ENCODE measurements at places on chromosomes 2 and 18.
A peak's percentile ranks its signal among the peaks of the same experiment; 100 is the strongest.

GRCh38 chr2:172361360-172361759 lies 66.0 kb upstream of the ITGA6 start:
- no peak for DNase-seq

GRCh38 chr2:28055325-28055970 lies 164.9 kb downstream of the BABAM2 start:
- no peak for DNase-seq

- DNase-seq, result no peak
Observed at GRCh38 chr2:240595381-240596079, 9.0 kb downstream of the CAPN10 start.

GRCh38 chr2:39350658-39351057 lies 86.4 kb downstream of the MAP4K3 start:
- DNase-seq, result no peak

- DNase-seq, result no peak
Observed at GRCh38 chr2:179646862-179647587, 214.4 kb downstream of the ZNF385B start.

- DNase-seq, result no peak
Observed at GRCh38 chr2:68857202-68857845, 13.9 kb downstream of the BMP10 start.

DNA sequence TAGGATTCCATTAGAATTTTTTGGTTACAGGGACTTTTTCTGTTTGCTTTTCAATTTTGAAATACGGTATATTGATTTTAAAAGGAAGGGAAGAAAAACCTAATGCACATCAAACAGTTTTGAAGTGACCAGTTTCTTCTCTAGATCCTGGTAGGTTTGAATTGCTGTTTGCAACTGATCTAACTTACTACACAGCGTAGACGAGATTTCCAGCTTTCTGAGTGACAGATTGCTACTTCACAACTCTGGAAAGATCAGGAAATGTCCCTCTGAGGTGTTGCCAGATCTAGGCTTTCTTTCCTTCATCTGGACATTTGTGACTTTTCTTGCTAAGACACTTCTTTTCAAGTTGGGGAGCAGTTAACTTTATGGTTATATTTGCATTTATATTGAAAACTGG lies 112.2 kb downstream of the DIS3L2 start:
- no peak for DNase-seq

- no peak for DNase-seq
Observed at GRCh38 chr2:231336236-231336635, 59.3 kb upstream of the B3GNT7 start.

DNA sequence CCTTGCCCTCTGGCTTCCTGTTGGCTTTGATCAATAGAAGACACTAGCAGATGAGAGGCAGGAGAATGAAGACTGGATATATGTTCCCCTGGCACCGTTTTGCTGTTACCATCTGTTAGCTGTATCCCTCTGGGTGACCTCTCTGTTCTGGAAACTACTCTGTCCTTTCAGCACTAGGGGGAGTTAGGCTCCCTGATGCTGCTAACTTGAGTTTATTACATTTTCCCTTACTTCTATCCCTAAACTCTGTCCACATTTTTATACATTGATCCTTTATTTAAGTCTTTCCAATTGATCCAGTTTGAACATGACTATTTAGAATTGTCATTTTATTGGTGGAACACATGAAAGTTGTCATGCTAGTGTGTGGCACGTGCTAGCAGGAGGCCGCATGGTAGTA lies 1014.3 kb upstream of the CDH2 start:
- DNase-seq, result no peak

GRCh38 chr2:86788881-86789686 lies 1.6 kb downstream of the CD8A start:
- DNase-seq, result peak; percentile 27

- DNase-seq, result no peak
Observed at GRCh38 chr2:188333751-188334524, 42.3 kb downstream of the GULP1 start.

DNA sequence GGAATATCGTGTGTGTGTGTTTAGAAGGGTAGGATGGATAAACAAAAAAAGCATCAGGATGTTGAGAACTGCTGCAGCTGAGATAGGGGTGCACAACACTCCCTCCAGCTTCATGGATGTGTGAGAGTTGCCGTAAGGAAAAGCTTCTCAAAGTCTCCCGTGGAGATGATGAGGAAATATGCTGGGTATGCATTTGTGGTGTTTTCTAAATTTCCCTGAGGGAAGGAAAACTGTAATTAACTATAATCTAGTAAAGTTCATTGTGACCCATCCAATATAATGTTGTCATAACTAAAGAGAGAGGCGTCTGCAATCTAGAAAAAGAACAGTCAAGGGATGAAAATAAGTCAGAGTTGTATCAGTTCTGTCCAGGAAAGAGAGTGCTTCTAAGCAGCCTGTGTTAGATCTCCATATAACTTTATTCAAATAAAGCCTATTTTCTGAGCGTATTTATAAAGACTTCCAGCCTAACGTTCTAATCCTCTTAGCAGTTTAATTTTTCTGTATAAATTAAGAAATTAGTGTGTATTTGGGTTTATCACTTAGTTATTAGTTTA lies 7.3 kb upstream of the LMAN2L start:
- no peak for DNase-seq

GRCh38 chr2:126792993-126793392 lies 105.7 kb upstream of the TEX51 start:
- no peak for DNase-seq

DNA sequence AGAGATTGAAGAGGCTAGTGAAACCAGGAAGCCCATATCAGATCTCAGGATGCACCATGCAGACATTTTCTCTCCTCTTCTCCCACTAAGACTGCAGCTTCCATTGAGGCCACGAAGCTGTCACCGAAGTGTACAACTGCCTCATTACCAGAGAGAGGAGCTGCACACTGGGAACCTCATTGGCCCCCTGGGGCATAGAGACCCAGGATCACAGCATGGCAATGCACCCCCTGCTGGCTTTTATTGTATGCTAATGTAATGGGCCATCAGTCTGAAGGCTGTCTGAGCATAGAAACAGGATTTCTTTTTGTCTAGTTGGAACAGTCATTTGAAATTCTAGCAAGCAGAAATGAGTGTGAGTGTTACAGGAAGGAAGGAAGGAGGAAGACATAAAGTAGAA lies 861.6 kb upstream of the CELF4 start:
- no peak for DNase-seq

GRCh38 chr2:128622371-128622770 lies 303.7 kb upstream of the HS6ST1 start:
- no peak for DNase-seq

GRCh38 chr2:198913394-198914152 lies 544.2 kb downstream of the SATB2 start:
- DNase-seq, result peak; percentile 8

DNA sequence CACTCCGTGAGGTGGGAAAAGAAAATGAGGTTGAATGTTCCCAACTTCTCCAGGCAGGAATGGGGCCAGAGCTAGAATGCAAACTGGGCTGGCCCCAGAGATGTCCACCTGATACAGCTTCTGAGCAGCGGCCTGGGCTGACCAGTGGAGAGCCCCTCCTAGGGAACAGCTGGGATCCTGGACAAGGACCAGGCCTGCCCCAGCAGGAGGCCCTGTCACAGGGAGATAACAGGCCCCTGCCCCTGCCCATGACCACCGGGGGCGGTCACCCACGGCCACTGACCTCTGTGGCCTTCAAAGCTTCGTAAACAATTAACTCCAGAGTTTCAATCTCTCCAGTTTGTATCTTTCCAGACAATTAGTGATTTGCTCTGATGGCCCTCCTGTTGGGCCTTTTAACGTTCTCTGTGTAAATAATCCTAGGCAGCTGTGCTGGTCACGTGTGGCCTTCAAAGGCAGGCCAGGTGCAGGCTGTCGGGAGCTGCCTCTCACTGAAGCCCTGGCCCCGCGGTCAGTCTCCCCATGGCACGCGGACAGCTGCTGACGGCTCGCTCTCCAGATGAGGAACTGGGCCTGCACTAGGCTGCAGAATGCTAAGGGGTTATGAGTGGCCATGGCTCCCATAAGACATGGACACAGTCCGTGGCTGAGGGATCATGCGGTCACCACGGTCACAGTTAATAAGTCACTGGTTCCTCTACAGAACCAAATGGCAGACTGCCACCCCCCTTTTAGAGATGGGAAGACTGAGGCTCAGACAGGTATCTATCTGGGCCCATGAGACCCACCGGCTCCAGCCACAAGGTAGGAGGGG lies 9.2 kb downstream of the HS6ST1 start:
- DNase-seq, result no peak

DNA sequence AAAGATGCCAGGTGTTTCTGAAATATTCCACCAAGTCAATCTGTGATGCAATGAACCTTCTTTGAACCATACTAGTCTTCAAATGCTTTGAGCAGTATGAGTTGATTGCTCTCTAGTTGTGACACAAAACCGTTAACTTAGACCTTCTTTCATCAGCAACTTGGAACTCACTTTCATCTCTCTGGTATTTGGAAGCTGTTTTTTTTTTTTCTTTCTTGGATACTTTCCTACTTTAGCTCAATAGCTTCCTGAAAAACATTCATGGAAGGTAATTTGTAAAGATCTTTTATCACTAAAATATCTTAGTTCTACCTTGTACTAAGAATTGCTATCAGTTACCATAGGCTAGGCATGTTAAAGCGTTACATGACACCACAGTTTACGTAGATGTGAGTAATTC lies 1071.9 kb upstream of the CHAC2 start:
- DNase-seq, result no peak

DNA sequence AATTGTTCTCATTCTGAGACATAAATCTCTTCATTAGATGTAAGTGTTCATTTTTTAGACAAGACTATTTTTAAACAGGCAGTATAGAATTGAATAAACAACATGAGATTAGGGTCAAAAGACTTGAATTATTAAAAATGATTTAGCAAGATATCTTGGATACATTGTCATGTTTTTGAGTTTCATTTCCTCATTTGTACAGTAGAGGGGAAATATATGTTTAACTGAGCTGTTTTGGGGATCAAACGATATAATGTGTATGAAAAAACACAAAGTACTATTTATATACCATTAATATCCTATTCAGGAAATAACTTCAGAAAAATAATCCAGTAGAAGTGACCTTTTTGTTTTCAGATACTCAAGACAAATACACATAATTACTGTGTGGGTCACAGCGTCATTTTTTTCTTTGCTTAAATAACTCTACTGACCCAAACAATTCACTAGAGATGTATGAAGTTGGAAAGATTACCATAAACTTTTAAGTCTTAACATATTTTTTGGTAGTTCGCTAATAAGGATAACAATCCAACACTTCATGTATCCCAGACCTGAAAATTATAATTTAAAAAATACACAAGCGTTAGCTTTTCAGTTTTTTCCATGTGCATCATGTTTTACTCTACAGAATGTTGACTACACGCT lies 896 bp upstream of the ASXL3 start:
- DNase-seq, result peak; percentile 2

DNA sequence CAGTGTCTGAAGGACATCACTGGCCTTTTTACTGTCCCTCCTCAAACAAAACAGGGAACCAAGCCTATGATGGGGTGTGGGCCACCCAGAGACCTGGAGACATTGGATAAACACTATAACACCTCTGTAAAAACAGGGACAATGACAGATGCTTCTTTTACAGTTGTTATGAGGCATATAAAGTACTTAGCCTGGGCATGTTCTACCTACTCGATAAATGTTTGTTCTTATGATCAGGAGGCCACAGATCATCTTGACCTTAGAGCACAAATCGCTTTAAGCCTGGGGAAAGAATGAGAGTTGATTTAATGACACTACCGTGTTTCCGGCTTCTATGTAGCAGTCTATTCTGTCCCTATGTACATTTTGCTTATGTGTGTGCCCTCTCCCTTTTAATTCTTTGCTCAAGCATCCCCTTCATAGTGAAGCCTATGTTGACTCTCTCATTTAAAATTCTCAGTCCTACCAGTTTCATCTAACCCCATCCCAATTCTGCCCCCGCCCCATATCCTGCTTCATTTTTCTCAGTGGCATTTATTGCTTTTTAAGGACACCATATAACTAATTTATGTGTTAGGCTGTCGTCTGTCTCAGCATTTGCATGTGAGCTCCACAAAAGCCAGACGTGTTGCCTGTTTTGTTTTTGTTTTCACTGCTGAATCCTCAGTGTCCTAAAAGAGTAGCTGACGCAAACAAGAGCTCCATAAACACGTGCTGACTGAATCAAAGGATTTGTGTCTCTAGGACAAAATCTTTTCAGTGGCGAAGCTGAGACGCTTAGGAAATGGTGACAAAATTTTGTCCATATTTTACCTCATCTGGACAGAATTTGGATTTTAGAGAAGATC lies 182.3 kb upstream of the ST6GAL2 start:
- no peak for DNase-seq

DNA sequence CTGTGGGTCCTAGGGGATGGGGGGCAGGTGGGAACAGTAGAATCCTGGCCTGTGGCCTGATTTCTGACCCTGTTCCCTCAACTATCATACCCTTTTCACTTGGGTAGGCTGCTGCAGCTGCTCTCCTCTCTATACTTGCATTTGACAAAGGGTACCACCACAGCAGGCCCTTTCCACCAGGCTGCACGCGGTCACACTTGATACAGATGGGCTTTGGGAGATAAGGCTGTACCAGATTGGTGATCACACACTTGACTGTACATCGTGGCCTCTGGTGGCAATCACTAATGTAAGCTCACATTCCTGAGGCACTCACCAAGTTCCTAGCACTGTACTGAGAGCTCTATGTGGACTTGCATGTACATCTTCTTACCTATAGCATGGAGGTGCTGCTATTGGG lies 1.6 kb upstream of the RALB start:
- DNase-seq, result no peak

DNA sequence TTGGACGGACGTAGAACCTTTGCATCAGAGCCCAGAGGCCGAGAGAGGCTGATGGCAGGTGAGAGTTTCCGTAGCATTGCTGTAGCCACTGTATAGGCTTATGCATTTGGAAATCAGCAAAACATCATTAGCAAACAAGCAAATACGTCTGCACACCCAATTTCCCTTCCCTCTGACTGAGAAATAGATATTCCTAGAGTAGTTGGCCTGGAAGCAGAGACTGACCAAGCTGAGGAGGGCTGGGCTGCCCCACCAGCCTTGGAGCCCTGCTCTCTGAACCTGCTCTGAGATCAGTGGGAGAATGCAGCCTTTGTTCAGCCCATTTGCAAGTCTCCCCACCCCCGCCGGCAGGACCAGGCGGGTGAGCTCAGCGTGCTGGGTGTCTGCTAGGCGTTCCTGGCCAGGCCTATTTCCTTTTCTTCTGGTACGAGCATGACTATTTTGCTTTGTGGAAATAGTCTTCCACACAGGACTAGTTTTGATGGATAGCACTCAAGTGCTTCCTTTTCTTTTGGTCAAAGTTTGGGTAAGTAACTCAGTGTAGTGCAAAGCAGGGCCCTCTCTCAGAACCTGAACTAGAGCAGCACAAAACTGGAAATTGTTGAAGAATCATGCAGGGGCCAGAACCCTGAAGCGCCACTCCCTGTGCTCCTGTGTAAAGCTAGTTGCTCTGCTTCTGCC lies 21.9 kb upstream of the RNF149 start:
- no peak for DNase-seq

Data from B cell (primary cell).